ENCODE measurements at places on chromosomes 3 and 15. TPM values are rescaled to one million over a fixed set of nuclear protein-coding genes. Genes with fewer than 3 reads are reported as not detected.

- no peak for DNase-seq
These were observed 28.1 kb downstream of the PARP16 start for GRCh38 chr15:65258375-65259262.

SUSD5 gene
- total RNA-seq: 22.8 TPM

DNA sequence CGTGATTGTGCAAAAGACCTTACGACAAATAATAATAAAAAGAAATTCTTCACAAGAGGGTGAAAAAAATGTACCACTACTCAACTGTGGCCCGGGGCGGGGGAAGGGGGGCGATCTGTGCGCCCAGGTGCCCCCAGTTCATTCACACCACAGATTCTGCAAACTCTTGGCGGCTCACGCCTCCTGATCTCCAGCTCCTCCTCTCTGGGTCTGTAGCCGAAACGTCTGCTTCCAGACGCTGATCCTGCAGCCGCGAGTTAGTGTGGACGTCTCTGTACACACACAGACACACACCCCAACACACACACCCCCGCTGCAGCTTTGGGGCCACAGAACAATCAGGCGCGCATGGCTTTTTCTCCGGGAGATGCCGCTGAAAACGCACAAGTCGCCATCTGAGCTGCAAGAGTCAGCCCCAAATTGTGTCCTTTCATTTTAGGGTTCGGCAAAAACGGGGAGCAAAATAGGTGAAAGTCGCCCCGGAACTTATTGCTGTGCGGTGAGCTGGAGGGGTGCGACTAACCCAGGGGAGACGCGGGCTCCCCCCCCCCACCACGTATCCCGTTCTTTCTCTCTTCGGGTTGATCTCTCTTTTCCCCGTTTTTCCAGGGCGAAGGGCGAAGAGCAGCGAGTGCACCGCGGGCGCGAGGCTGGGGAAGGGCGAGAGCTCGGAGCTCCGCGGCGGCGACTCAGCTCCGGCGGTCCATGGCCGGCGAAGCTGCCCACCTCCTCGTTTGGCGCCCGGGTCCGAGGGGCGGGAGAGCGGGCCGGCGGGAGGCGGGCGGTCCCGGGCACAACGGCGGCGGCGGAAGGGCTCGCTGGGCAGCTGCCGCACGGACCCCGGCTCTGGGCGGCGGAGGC lies 505 bp upstream of the WNT5A start:
- peak; percentile 83 for DNase-seq

ANKUB1 gene
- total RNA-seq: not detected

ROPN1 gene
- total RNA-seq: not detected

GRCh38 chr15:90232196-90232595 lies 1.5 kb downstream of the CIB1 start:
- DNase-seq: peak; percentile 9

DNA sequence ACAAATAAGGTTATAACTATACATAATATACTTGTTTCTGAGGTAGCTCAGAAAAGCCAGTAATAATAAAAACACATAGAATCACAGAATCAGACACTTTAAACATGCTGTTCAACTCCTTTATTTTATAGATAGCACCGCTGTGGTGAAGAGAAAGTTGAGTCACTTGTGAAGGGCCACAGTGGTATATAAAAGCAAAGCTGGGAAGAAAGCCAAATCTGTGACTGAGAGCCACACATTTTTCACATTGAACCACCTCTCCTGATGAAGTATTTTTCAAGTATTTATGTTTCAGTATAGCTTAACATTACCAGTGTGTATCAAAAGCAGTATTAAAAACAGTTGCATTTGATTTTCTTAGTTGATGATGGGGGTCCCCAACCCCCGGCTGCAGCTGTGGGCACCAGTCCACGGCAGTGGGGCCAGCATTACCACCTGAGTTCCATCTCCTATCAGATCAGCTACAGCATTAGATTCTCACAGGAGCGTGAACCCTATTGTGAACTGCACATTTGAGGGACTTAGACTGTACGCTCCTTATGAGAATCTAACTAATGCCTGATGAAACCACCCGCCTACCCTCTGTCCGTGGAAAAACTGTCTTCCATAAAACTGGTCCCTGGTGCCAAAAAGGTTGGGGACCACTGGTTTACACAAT lies 46.2 kb downstream of the TBL1XR1 start:
- DNase-seq: peak; percentile 78

DNA sequence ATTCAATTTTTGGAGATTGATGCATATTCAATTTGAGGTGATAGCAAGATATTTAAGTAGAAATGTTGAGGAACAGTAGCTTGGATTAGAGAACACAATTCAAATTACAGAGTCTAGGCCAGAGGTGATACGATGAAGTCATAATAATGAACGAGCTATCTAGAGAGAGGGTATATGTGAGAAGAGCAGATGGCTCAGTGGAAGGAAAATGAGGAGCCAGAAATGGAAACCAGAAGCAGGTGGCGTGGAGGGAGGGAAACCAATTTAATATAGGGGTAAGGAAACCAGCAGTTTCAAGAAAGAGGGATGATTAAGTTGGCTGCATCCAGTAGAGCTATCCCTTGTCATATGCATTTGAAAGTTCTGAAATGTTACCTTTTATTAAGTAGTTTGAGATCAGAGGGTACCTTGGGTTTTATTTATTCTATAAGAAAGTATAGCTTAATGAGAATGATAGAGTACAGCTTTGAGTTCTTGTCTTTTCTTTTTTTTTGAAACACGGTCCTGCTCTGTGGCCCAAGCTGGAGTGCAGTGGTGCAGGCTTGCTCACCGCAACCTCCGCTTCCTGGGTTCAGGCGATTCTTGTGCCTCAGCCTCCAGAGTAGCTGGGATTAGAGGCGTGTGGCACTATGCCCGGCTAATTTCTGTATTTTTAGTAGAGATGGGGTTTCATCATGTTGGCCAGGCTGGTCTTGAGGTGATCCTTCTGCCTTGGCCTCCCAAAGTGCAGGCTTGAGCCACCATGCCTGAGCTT lies 22.1 kb downstream of the NCK1 start:
- no peak for DNase-seq

- no peak for DNase-seq
These were observed 505.1 kb downstream of the IGSF11 start for GRCh38 chr3:118529554-118529953.

- DNase-seq: no peak
These were observed 184.0 kb upstream of the LYSMD4 start for GRCh38 chr15:99917252-99917651.

DNA sequence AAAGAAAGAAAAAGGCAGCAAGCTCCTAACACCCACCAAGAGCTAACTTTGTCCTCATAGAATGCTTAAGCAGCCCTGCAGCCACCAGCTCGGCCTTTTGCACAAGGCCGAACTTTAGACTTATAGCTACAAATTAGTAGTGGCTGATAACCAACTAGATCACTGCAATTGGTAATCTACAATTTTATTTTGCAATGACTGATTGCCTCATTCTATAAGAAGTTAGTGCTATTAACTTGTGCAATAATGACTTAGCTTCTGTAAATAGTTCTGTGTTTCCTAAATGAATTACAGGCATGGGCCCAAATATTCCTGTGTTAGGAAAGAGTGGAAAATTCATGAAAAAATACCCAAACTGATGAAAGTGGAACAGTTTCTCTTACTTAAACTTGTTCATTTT lies 284.8 kb upstream of the CFAP20DC start:
- no peak for DNase-seq

- no peak for DNase-seq
These were observed 4.9 kb upstream of the KY start for GRCh38 chr3:134655706-134656105.

DNA sequence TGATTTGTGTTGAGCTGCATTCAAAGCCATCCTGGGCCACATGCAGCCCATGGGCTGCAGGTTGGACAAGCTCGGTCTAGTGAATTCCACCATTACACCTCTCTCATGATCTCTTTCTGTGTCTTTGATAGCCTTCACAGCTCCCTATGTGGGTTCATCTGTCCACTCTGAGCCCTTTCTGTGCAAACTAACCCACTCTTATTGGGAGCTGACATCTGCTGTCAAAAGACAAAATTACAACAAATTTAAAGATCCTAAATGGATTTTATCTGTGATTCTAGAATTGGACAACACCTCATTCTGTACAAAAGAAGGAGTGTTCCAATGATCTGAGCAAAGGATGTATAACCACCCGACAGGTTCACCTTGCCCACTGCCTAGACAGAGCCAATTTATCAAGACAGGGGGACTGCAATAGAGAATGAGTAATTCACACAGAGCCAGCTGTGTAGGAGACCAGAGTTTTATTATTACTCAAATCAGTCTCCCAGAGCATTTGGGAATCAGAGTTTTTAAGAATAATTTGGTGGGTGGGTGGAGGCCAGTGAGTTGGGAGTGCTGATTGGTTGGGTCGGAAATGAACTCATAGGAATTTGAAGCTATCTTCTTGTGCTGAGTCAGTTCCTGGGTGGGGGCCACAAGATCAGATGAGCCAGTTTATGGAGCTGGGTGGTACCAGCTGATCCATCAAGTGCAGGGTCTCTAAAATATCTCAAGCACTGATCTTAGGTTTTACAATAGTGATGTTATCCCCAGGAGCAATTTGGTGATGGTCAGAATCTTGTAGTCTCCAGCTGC lies 2.6 kb upstream of the XYLB start:
- DNase-seq: peak; percentile 19
